Fibroblast of skin of right quadriceps (primary cell): ENCODE measurements at places on chromosomes 13 and 19.

- no peak for DNase-seq
These were observed 843.8 kb upstream of the SPRY2 start for GRCh38 chr13:81184556-81185265.

- no peak for DNase-seq
These were observed 10.4 kb upstream of the ITM2B start for GRCh38 chr13:48222358-48223301.

DNA sequence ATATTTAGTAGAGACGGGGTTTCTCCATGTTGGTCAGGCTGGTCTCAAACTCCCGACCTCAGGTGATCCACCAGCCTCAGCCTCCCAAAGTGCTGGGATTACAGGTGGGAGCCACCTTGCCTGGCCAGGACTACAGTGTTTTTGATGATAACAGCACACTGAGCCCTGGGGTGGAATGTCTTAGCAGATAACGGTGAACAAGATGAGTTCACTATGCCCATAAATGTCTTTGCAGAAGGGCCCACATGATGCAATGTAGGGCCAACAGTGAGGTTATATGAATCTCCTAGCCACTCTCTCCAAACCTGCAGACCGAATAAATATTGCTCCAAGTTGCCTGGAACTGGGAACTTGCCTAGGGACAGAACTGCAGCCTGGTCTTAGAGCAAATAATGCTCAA lies 235.1 kb downstream of the COG6 start:
- DNase-seq = no peak

- peak; percentile 82 for DNase-seq
These were observed at the start of gene ZNF580 for GRCh38 chr19:55640577-55641425. Gene ZNF580 (plus strand): TSS chr19:55641002. CDS start chr19:55642509, 1,507 bp downstream.

GRCh38 chr13:100301418-100301817 lies 212.5 kb downstream of the PCCA start:
- DNase-seq = no peak

GRCh38 chr13:45695198-45695730 lies 6.9 kb upstream of the CBY2 start:
- peak; percentile 46 for DNase-seq

DNA sequence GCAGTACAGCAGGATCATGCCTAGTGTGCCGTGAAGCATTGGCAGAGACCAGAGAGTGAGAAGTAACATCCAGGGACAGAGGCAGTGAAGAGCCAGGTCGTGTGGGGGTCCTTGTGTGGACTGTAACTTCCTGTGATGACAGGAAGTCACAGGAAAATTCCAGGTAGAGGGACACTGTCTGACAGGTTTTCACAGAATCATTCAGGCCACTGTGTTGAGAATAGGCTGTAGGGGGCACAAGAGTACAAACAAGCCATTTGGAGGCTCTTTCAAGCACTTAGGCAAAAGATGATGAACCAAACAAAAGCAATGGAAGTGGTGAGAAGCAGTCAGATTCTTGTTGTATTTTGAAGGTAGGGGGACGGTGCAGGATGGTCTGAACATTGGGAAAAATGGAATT lies 46.4 kb downstream of the N4BP2L1 start:
- DNase-seq = peak; percentile 14

GRCh38 chr13:80664950-80665349 lies 324.0 kb upstream of the SPRY2 start:
- no peak for DNase-seq

- DNase-seq = peak; percentile 9
These were observed 550 bp downstream of the CERS4 start for GRCh38 chr19:8209462-8210378.

DNA sequence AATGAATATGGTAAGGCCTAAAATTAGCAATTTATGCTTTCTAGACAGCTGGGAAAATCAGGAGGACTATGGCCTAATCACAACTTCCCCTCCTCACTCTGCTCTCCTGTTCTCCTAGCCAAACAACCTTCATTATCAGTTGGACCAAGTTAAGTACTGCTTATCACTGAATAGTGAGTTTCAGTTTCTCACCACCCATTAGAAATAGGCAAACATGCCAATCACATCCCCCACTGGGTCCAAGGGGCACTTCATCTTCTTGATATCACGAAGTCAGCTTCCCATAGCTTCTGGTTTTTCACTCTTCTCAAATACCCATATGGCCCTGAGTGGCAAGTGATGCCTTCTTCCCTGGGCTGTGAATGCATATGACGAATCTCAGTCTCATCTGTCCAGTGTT lies 689.6 kb downstream of the SLITRK5 start:
- no peak for DNase-seq

DNA sequence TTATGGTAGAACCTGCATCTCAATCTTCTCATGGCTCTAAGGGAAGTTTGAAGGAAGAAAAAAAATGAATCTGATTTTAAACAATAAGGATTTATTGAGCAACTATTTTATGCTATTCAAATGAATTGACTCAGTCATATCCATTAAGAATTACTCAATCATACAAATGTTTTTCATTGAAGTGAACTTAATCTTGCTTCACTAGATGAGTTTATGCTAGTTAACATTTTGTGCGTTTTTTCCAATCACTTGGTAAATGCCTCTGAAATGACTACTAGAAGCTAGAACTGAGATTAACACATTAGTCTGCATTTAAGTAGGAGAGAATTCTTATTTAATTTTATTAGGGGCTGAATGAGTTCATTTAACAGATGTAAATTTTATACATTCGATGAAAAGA lies 25.2 kb downstream of the RXFP2 start:
- DNase-seq = peak; percentile 49

DNA sequence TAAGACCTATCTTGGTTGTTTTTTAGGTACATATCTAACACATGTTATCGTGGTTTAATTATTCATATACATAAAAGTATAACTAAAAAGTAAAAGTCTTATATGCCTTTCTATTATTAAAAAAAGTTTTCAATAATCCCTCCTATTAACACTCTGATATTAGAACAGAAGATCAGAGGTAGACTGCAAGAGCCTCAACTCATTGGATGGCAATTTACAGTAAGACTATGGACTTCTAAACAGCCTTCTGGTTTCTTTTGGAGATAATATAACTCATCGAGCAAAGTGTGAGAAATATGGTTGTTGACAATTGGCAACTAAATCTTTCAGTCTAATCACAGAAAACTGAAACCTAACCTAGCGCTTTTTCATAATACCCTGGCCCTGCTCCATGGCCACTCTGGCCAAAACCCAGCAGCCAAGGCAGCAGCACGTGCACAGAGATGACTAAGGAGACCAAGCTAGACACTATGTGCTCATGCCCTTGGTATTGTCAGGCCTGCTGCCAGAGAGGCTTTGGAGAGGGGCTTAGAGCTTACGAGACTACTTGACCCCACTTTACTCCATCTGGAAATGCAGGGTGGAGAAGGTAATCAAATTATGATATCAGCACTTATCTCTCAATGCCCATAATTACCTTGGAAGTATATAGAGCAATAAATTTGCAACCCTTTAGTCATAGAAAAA lies 40.6 kb upstream of the EEF1AKMT1 start:
- DNase-seq = peak; percentile 96

DNA sequence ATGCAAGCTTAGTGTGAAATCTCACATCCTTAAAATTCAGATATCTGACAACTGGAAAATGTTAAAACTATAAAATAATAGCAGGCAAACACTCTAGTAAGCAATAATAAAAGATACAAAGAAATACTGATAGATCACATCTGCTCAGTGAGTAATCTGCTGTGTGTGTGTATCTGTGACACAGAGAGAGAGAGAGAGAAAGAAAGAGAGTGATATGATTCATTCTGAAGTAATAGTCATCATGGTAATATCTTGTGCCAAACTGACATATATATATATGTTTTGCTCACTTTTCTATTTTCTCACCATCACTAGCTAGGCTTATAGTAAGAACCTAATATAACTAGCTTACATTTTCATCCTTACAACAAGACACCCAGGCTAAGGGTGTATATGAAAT lies 288.0 kb upstream of the SLITRK6 start:
- no peak for DNase-seq

DNA sequence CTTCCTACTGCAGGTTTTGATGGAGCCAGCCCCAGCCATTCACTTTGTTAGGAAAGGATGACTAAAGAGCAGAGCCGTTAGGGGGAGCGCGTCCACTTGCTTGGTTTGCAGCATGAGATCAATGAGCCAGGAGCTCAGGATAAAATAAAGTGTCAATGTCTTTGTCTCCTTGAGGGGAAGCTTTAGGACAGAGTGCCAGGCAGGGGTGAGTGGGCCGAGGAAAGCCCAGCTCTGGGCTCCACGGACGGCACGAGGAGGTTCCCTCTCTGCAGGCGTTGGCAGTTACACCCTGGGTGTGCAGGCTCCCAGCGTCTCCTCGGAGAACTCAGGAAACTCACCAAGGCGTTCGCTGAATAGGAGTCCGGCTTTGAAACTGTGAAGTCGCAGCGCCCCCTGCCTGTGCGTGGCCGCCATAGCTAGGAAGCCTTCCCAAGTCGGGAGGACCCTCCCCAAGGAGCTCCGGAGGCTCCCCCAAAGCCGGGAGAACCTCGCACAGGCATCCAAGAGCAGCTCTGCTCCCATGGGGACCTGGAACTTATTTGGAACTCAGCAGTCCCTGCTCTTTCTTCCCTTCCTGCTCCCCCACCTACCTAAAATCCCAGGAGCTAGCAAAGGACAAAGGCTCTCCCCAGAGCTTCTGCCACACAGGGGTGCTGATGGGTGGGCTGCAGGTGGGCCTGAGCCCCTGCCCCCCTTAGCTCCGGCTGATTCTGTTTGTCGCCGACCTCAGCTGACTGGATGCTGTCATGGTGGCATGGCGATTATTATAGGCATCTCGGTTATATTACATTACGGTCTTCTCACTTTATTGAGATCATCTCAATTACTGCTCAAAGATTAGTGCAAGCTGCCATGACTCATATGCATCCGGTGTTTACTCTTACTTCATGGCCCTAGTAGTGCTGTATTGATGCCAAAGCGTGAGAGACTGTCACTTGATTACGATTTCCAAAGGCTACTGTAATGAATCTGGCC lies 34.4 kb downstream of the GSX1 start:
- peak; percentile 72 for DNase-seq

DNA sequence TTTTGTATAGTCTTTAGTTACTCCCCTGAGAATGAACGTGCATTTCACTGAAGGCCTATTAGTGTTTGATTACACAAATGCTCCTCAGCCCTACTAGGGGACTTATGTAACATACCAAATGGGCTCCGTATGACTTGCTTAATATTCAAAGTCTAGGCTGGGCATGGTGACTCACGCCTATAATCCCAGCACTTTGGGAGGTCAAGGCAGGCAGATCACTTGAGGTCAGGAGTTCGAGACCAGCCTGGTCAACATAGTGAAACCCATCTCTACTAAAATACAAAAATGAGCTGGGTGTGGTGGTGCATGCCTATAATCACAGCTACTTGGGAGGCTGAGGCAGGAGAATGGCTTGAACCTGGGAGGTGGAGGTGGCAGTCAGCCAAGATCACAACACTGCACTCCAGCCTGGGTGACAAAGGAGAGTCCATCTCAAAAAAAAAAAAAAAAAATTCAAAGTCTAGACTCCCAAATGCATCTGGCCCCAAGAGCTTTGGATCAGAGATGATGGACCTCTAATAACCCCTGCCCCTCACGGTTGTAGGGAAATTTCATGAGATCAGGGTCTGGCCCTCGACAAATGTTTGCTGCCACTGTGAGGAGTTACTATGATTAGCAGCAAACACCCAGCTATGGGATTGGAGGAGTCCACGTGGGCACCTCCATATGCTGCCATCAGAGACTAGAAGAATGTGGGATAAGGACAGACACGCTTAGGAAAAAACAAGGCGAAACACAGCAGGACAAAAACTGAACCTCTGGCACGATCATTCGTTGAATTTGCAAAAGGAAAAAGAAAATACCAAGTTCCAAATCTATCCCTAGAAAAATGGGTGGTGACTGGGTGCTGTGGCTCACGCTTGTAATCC lies 4.6 kb downstream of the FBXO17 start:
- peak; percentile 27 for DNase-seq

DNA sequence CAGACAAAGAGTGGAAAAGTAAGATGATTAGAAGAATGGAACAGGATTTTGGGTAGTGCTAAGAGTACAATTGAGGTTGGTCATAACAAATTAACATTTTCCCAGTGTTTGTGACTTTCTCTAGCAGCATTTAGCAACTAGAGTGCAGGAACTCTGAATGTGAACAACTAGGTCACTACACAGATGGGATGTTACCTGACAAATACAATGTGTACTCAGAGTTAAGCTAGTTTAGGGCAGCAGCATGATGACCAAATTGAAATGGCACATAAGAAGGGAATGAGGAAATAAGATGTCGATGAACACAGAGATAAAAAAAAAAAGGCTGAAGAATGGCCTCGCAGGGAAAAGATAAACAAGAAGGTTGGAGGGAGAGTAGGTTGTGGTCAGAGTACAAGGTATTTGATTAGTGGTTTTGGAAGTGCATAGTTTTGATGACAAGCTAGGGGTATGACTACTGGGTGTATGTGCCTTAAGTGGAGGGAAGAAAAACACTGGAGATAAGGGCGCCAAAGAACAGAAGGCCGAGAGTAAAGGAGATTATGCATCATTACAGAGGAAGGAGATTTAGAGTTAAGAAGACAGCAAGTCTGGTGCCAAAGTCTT lies 381.1 kb downstream of the FGF14 start:
- DNase-seq = no peak

- DNase-seq = no peak
These were observed 73.0 kb downstream of the CYSLTR2 start for GRCh38 chr13:48726711-48727110.
